ENCODE measurements at places on chromosomes 16 and 17. TPM values are rescaled to one million over a fixed set of nuclear protein-coding genes. Genes with fewer than 3 reads are reported as not detected.

DNA sequence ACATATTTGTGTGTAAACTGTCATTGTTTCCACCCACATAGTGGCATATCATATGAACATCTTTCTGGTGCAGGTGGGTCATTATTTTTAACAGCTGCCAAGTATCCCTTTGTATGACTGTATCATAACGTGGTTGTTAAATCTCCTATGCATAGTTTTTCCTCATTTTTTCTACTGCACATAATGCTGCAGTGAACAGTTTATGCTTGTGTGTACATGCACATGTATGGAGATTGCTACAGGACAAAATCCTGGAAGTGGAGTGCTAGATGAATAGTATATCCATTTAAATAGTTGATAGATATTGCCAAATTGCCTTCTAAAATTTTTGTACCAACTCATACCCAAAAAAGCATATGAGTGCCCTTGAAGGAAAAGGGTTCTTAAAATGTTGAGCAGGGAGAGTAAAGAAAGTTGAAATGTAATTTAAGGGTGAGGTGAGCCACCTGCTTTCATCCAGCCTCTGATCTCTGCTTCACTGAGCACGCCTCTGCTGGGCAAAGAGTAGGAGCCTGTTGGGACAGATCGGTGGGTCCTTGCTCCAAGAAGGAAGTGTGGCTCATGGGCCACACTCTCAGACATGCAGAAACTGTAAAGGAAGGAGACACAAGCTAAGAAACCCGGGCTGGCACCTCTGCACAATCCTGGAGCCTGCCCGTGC is 55.3 kb downstream of the HLF start:
- DNase-seq: no peak

- peak; percentile 40 for DNase-seq
Observed at GRCh38 chr16:54455030-54455725, 168.6 kb upstream of the IRX3 start.

GRCh38 chr17:62064791-62065563 is at the start of gene MED13:
Gene MED13, minus strand, starts transcription at chr17:62065278. Its CDS starts 73 bp downstream, at chr17:62065205.
- DNase-seq: peak; percentile 91

DNA sequence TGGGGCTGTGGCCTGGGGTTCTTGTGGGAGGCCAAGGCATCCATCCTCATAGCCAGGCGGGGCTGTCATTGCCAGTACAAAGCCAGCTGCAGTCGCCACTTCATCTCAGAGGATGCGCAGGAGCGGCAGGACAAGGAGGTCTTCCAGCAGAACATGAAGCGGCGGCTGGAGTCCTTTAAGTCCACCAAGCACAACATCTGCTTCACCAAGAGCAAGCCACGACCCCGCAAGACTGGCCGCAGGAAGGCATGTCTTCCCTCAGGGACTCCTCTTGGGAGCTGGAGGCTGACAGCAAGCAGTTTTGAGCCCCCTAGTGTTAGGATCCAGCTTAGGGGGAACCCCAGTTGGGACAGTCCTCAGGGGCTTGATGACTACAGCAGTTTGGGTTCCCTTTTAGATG is 15.1 kb upstream of the PLEKHG4 start:
- no peak for DNase-seq

DNA sequence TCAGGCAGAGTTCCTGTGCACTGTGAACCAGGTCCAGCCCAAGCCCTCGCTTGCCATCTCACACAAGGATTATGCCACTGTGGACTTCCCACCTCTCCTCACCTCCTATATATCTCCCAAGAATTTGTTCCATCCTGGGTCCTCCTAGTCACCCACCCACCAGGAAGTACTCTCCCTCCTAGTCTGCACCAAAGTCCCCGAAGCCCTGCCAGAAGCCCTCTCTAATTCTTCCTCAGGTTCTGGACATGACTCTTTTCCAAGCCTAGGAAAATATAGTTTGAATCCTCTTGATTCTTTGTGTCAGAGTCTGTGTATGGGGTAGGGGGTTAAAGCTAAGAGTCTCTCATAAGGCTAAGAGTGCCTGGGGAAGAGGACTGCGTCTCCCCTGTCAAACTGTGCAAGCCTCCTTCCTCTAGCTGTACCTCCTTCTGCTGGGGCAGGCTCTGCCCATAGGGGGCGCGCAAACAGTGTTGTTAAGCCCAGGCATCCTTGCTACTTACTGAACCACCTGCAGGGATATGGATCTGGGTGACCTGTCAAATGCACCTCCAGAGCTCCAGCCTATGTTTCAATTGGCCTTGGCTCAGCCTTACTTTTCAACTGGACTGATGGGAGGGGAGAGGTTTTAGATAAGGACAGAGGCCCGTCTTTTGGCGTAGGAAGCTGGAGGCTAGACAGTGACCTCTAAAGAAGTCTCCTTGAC is 16.6 kb upstream of the DLX4 start:
- DNase-seq: peak; percentile 87

- no peak for DNase-seq
Observed at GRCh38 chr17:10107316-10108165, 90.9 kb downstream of the GAS7 start.

GRCh38 chr17:80883831-80884735 is 107.6 kb upstream of the CHMP6 start:
- no peak for DNase-seq

DNA sequence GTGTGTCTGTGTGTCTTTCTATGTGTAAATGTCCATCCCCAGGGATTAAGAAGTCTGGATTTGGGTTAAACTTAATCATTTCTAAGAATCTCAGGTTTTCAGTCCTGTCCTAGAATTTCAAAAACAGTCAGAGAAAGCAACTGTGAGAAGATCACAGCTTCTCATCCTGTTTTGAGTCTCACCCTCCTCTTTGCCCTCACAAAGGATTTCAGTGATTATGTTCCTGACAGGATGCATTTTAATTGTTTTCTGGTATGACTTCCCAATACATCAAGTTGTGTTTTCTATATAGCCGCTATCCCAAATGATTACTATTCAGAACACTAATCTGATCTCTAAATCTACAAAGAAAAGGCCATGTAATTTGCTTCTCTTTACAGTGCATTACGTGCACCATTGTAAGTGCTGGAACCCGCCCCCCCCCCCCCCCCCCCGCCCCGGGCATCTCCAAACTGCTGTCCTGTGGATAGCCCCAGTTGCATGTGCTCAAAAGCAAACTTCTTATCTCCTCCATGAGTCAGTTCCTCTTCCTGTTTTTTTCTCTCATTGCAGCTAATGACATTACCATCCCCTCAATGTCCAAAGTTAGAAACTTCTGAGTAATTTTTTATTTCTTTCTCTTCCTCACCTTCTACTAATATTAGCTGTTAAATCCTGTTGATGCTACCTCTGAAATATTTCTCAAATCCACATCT is 73.9 kb downstream of the CDH13 start:
- DNase-seq: no peak

DNA sequence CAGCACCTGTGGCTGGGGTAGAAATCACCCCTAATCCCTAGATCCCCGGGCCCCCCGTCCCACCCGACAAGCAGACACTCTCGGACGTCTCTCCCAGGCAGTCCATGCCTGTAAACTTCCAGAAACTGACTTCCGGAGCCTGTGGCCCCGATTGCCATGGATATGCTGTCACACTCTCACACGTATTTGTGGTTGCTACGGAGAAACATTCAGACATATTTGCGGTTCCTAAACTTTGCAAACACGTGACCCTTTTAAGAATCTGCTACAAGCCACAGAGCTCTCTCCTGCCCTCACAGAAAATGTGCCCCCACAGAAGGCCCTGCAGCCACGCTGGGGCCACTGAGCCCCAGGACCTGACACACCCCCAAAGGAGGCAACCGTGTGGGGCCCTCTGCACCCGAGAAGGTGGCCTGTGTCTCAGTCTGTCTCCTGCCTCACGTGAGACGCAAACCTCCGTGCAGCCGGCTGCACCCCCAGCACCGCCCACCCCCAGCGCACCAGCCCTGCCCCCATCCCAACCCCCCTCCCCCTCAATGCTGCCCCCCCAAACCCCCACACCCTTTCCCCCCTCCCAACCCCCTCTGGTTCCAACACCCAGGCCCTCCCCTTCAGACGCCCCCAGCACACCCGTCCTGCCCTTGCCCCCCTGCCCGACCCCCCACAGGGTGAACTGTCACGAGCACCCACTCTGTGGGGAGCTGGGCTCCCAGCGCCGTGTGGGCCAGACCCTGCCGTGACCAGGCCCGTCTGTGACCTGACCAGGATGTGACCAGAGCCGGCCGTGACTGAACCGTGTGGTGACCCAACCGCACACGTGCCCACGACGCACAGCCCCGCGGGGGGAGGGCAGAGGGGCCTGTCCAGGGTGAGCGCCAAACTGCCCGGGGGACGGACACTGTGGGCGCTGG is 66.3 kb upstream of the METRNL start:
- DNase-seq: peak; percentile 41

DNA sequence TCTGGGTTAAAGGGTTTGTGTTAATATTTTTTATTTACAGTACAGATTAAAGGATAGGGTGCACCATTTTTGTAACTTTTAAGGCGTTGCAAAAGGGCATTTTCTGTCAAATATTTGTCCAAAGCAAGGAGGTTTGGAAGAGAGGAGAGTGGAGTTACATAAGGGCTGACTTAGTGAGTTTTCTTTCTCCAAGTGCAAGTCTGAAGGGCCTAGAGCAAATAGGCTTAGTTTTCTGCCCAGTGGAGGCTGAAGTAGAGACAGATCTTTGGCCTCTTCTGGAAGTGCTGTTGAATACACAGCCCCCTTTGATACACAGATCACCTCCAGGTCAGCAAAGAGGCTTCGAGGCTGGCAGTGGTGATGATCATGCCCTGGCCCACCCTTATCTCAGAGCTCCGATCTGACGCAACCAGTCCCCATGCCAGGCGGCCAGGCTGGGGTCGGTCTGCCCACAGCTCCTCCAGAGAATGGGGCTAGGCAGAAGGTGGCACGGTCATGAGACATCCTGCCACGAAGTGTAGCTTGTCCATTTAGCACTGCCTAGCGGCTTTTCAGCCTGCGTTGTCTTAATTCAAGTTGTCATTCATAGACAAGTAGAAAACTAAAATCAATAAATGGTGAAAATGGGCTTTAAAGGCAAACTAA is 79.5 kb upstream of the IRX3 start:
- DNase-seq: no peak

GRCh38 chr17:8375738-8376259 is 705 bp downstream of the KRABD2 start:
- no peak for DNase-seq

DNA sequence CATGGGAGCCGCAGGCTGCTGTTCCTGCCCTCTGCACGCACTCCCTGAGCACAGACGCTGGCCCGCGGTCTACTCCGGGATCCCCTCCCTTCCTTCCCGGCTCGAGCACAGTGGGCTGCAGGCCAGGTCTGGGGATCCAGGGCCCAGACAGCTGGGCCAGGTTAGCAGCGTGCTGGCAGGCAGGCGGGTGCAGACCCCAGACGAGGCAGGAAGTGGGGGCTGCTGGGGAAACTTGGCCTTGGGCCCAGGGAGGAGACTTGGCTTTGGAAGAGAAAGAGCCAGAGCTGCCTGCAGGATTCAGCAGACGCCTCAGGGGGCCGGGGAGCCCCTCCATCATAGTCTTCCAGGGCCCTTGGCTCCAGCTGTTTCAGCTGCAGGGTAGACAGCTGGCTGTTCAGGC is 30.2 kb upstream of the ABCC3 start:
- DNase-seq: peak; percentile 99

Gene CACNG3
- not detected for polyA plus RNA-seq

Gene TBC1D3H
- not detected for polyA plus RNA-seq

Gene KCNG4
- polyA plus RNA-seq: 0.02 TPM

Gene KRT12
- not detected for polyA plus RNA-seq

Gene C16orf96
- polyA plus RNA-seq: 0.05 TPM

Gene PITPNM3
- 0.86 TPM for polyA plus RNA-seq

Gene TMC5
- polyA plus RNA-seq: not detected
